ENCODE measurements at places on chromosomes 5 and 9.

DNA sequence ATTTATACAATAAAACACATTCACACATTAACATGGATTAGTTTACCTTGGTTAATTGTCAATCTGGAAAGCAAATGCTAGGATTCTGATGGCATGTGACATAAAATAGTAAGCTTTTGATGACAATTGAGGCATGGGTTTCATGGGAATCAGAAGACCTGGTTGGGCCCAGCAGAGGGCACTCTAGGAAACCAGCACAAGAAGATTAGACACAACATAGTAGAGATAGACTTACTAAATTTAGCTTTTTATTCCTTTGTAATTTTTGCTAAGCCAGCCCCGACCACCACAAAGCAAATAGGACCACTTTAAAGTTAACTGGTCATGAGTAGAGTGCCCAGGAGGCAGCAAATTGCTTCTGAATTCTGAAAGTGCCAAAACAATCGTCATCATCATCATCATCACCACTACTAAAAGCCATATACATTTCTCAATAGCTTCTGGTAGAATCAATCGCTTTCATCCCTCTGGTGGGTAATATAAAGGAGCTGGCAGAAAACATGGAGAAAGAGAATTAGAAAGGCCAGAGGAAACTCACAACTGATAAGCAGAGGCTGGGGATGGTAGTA is 163.2 kb downstream of the ARRDC3 start:
- DNase-seq: no peak

DNA sequence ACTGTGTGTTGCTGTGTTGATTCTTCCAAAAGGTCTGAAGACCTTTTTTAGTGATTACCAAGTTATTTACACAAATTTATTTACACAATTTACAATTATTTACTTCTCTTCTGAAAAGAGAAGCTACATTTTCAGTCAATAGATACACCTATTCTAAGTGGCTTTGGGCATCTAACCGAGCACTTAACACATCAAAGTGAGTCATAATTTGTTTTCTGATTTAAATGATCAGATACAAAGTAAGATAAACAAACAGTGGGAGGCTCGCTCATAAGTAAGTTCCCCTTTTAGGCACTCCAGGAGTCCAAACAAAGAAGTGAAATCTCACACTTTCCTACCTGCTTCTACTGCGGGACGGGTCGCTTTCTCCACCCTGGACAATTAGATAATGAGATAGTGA is 90.2 kb downstream of the APBA1 start:
- no peak for DNase-seq

DNA sequence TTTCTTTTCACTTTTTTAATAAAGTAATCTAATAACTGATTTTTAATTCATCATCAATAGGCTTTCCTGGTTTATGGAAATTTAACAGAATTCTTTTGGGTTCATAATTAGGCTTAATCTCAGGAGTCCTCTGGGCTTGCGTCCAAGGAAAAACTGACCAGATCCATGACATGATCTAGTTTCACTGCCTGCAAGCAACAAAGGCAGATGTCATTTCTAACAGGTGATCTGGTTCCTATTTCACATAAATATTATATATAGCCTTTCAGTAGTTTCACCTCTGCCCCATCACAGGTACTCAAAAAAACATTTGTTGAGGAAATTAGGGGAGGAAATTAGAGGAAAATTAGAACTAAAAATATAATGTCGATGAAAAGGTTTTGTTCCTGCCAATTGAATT is 126.4 kb downstream of the FBXL17 start:
- DNase-seq: no peak

GRCh38 chr5:53425687-53426511 is 54.5 kb upstream of the FST start:
- DNase-seq: no peak

DNA sequence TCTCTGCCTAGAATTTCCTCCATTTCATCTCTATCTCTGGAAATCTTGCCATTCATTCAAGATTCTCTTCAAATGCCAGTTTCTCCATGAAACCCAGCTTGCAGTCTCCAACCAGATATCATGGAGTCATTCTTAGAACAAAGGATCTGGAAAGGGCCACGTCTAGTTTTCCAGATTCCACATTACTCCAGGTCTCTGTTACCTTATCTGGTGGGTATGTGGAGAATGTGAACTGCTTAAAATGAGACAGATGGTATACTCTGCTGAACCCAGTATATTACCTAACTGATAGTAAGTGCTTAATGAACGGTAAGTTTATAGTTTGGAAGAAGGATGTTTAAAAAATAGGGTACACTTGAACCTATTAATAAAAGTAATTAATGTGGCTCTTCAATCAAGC is 52.3 kb upstream of the ZSWIM6 start:
- DNase-seq: no peak

- DNase-seq: no peak
These were observed 150.4 kb upstream of the IER5L start for GRCh38 chr9:129328355-129329042.

- no peak for DNase-seq
These were observed 1.3 kb upstream of the LHX2 start for GRCh38 chr9:124010303-124010664.

DNA sequence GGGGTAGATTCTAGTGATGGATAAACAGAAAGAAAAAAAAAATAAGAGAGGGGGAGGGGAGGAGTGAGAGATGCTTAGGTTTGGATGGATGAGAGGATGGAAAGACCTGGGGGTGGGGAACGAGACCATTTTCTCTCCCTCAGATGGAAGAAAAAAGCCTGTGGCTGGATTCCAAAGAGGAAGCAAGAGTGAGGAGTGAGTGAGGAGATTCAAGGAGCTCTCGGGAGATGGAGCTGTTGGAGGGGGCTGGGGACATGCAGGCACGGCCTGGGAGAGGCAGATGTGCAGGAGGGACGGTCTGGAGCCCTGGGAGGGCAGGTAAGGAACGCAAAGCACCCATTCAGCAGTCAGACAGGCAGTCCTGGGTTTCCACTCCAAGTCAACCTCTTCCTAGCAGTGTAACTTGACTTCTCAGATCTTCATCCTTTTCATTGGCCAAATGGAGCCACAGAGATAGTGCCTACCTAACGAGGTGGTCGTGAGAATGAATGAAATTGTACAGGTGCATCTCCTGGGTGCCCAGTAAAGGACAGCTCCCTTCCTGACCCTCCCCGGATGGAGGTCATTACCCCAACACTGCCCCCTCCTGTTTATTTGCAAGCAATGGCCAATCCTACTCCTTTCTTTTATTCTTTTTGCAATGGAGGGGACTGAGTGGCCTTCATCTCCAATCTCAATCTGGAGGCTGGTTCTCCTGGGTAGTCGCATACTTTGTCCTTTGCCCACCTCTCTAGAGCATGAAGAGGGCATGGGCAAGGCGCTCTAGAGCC is 52.2 kb downstream of the PCDH1 start:
- no peak for DNase-seq

DNA sequence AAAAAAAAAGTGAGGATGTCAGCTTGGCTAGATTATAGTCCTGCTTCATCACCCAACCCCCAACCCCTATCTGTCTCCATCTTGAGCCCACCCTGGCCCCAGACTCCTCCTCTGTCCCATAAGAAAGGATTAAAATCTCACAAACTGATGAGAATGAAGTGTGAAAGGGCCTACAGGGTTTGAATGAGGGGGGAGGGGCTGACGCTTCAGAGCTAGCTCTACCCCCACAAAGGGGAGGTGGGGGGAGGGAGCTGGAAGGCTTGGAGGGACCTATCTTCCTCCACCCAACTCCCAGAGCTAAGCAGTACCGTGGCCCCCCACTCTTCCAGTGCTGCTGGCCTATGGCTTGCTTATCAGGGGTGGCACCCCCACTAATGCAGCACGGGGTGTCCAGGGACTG is 43.7 kb upstream of the HAND1 start:
- no peak for DNase-seq

- no peak for DNase-seq
These were observed 21.2 kb downstream of the ABLIM3 start for GRCh38 chr5:149162401-149163084.

GRCh38 chr5:131262953-131263541 is 806 bp upstream of the CDC42SE2 start:
- peak; percentile 26 for DNase-seq

GRCh38 chr5:135139381-135140134 is 105.5 kb upstream of the PITX1 start:
- no peak for DNase-seq
